GOT3 (cell line): ENCODE measurements at places on chromosomes 1 and 21.

- DNase-seq: peak; percentile 96
These were observed 19.3 kb downstream of the DPT start for GRCh38 chr1:168709405-168710363.

DNA sequence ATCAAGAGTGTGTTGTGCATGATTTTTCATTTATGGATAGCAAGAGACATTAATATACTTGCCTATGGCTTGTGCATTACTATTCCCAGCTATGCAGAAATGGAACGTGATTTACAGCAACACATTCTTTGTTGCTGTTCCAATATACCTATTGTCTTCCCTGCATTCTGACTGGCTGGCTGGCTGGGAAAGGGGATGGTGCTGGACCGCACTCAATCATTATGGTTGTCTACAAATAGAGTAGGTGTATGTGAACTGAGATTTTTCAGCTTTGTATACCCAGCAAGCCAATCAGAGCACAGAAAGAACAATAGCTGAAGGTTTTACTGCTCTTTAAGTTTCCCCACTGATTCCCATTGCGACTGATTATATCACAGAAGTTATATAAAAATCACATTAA lies 167.5 kb downstream of the ATG4C start:
- DNase-seq: no peak

- no peak for DNase-seq
These were observed 3.4 kb upstream of the UMODL1 start for GRCh38 chr21:42067531-42068255.

GRCh38 chr1:115364046-115364779 lies 26.2 kb upstream of the NGF start:
- DNase-seq: no peak

DNA sequence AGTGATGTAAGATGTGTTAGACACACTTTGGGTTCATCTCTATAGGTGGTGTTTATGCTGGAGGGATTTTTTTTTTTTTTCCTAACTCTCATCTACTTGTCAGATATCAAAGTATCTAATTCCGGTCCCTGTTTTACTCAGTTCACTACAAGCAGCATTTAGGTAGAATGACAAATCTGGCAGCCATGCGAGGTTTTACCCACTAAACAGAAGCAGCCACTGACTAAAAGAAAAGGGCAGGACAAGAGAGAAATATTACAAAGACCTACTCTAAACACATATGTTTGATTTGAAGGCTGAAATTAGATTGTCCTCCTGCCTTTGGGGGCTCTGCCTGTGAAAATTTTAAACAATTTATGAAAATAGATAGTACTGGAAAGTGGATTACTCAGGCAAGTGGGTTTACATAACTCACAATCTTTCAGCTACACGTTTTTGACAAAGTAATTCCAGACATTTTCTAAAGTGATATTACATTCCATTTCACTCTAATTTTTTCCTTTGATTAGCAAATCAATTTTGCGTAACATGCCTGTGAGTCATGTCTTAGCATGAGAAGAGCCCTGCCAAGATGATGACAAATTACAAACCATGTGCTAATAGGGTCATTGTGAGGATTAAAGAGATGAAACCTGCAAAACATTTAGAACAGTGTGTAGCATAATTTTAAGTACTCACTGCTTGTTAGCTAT lies 172.6 kb downstream of the PLA2G4A start:
- DNase-seq: peak; percentile 58

GRCh38 chr1:22347854-22348760 lies 103.5 kb upstream of the ZBTB40 start:
- DNase-seq: no peak

DNA sequence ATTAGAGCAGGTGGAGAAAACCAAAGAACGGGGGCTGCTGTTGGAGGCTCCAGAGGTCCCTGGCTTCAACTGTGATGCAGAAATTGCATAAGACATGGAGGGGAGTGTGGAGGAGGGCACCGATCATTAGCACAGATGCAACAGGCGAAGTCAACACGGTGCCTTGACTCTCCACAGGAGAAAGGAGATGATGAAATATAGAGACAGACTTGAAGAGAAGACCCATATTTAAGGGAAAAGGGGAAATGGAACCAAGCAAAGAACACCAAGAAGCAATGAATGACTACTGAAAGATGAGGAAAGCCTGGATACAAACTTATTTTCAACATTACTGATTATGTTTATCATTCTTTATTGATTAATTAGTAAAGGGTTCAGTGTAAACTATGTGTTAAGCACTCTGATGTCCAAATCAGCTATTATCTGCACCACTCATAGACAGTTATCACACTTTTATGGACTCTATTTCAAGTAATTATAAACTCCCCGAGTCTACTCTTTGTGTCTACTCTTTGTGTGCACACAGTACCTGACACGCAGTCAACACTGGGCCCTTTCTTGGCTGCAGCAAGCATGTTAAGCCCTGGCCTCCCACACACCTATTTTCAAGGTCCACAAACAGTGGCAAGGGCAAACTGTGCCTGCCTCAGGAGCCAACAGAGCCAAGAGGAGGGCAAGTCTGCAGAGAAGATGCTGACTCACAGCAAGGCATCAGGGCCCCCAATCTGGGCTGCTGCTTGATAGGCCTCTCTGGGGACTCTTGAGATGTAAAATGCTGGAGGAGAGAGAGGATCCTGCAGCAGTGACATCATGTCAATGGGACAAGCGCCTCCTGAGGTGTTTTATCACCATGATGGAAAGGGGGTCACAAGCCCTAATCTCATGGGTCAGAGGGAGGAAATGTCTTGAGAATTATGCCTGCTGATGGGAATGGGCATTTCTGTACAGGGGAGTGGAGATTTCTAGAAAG lies 17.6 kb downstream of the PCNX2 start:
- DNase-seq: no peak

DNA sequence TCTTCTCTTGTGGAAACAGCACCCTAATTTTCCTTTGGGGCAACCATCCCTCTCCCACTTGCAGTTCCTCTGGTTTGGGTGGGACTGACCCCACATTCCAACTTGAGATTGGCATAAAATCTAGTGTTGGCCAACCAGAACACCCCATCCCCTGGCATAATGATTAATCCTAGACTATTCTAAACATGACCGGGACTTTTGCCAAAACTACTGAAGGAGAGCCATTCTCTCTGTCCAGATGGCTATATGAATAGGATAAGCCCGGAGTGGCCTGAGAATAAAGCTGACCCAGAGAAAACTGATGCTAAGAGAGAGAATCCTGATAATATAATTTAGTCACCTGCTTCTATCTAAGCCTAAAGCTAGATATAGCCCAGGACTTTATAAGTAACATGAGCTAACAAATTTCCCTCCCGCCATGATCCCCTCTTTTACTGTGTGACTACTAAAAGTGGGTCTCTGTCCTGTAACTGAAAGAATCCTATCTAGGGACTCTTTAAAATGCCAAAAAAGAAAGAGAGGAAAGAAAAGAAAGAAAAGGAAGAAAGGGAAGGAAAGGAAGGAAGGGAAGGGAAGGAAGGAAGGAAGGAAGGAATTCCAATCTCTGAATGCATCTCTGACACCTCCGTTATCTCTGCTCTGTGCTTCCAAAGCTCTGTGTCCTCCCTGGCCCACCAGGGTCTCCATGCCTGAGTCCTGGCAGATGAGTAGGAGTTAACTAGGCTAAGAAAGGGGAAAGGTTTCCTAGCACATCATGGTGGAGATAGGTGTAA lies 28.0 kb upstream of the NRDC start:
- DNase-seq: no peak

- DNase-seq: no peak
These were observed 1379.1 kb upstream of the ADGRL4 start for GRCh38 chr1:80385650-80386049.

GRCh38 chr1:50318428-50318827 lies 104.8 kb downstream of the DMRTA2 start:
- no peak for DNase-seq
